Mesothelial cell of epicardium (in vitro differentiated cells): ENCODE measurements at places on chromosomes 13 and 19.

DNA sequence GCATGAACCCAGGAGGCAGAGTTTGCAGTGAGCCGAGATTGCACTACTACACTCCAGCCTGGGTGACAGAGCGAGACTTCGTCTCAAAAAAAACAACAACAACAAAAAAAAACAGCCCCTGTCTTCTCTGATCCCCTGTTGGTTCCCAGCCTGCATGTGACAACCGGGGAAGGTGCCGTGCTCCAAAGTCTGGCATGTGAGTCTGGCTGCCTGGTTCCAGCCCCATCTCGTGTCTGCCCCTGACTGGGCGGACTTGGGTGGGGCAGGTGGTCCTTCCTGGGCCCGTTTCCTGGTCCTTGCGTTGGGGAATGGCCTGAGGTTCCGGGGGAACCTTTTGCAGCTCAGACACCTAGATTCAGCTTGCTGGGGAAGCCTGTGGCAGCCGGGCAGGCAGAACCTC, 50.5 kb downstream of the DNM2 start:
- no peak for DNase-seq

GRCh38 chr13:30376426-30377311, 45.6 kb upstream of the UBE2L5 start:
- no peak for DNase-seq

GRCh38 chr13:62847520-62847919, 1431.9 kb upstream of the PCDH20 start:
- no peak for DNase-seq

DNA sequence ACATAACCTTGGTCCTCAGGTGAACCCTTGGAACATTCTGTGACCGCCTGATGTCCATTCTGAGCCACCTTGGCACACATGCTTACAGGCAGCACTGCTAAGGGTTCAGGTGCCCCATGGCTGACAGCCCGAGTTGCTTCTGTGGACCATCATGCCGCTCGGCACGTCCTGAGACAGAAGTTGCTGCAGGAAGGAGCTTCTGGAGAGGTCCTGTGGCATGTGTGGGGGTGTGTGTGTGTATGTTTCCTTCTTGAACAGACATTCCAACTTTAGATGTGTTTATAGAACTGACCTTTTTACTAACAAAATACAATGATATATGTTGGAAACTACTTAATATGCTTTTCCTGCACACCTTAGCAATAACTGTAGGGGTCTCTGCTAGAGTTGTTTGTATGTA, 4.8 kb upstream of the C1QTNF9 start:
- no peak for DNase-seq

- no peak for DNase-seq
These were observed 11.1 kb downstream of the PROZ start for GRCh38 chr13:113169277-113170272.

DNA sequence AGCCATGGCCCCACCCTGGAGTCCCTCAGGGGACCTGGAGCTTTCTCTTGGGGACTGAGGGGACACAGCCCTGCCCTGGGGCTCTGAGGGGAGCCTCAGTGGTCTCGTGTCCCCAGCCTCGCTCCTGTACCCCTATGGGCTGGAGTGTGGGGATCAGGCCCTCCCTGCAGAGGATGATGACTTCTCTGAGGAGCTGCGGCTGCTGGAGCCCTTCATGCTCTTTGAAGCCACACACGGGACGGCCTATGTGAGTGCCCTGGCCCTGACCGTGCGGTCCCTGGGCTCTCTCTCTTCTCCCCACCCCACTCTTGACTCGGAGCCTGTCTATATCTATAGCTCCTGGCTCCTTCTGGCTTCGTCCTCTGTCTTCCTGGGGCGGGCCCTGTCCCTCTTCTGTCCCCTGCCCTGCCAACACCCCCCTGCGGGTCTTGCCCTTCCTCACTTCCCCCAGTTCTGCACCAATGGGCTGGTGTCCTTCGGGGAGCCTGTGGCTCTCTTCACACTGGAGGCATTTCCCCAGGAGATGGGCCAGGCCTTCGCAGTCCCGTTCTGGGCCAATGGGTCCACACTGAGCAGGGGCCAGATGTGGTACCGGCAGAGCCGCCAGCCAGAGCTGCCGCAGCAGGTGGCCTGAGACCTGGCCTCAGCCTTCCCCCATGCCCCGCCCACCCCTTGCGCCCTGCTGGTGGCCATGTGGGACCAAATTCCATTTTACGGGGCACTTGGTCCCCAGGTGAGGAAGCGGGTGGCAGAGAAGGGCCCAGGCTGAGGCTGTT, 33.1 kb downstream of the HPN start:
- no peak for DNase-seq

DNA sequence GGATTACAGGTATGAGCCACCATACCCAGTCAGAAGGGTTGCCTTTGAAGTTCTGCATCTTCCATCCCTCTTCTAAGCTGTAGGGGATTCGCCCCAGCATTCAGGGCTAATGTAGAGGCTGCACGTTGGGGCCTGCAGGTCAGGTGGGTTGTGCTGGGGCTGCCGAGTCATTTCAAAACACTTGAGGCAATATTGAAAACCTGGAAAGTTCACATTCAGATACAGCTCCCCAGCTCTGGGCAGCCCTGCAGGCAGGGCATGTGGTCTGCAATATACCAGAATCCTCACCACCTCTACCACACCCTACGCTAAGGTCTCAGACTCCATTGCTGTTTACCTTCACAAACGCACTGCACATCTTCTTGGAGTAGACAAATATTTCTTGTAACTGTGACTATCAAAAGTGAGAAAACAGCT, 24.6 kb downstream of the CCNE1 start:
- no peak for DNase-seq

DNA sequence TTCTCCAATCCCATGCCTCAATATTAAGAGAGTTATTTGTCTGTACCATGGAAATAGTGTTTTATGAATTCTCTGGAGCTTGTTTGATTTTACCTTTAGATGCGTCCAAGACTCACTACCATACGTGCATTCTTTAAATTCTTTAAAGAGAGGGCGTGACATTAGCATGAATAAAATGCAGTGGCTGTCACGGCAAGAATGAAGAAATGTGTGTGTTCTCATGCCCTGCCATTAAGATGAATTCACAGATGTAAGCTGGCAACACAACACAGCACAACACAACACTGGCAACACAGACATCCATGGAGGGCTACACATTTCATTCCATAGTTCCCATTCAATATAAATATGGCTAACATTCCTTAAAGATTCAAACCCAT, 213.4 kb downstream of the ENOX1 start:
- DNase-seq, result no peak

GRCh38 chr13:73136776-73137175, 78.0 kb downstream of the KLF5 start:
- no peak for DNase-seq

GRCh38 chr19:16091546-16092475, 15.5 kb downstream of the TPM4 start:
- DNase-seq, result no peak

DNA sequence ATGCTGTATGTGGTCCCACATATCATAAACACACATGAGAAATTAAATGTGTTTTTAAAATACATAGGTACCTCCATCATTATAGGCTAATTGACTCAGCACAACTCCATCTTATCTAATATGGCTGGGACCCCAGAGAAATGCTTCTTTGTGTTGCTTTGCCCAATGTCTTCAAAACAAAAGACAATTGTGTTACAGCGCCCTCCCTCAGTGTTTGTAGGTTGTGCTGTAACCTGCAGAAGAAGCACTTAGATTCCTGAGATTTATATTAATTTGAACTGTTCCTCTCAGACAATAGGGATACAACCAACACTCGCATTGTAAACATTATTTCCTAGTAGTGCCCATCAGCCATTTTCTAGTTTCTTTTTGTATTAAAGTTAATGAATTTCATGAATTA, 303.4 kb downstream of the MZT1 start:
- no peak for DNase-seq

DNA sequence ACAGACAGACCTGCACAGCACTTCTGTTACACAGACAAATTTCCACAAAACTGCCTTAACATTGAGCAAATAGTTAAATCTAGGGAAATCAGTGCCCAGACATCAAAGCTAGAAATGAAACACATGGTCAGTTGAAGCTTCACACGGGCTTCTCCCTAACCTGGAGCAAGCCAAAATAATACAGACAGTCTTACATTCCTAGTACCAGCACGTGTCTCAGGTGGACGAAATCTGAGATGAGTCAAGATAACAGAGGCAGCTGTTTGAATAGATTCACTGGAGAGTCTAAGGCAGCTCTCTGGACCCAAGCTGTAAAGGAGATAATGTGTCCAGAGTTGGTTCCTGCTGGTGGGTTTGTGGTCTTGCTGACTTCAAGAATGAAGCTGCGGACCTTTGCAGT, 4.1 kb upstream of the ZNF699 start:
- no peak for DNase-seq

GRCh38 chr13:102172406-102172805, 229.4 kb downstream of the FGF14 start:
- no peak for DNase-seq

GRCh38 chr13:95955255-95955654, 97.9 kb downstream of the UGGT2 start:
- DNase-seq, result no peak

DNA sequence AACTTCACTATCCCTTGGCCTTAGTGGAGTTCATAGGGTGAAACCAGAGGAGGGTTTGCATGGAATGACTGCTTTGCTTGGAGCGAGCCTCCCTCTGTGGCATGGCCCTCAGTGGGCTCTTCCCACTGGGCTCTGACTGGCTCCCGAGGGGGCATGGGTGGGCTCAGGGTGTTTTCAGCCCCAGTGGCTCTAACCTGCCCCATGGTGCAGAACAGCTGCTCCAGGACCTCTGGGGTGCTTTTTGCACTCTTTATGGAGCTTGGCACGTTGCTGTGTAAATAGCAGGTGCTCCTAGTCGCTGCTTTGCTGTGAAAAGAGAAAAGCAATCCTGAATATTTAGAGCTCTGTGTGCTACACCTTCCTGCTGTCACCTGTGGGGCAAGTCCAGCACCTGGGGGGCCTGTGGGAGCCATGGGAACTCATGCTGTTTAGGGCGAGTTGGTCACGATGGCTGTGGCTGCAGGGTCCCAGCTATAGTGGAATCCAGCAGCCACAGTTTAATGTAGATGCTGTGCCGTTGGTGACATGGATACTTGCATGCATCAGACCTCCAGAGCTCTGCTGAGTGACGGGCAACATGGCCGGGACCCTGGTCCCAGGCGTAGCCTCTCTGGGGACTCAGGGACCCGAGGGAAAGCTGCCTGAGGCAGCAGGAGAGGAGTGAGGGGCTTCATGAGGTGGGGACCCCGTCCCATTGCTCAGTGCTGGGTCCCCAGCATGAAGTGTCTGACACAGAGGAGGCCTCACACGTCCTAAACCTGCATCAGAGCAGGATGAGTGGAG, 14.3 kb upstream of the MCF2L start:
- no peak for DNase-seq

- no peak for DNase-seq
These were observed 1019.0 kb downstream of the DIAPH3 start for GRCh38 chr13:59144700-59145099.

DNA sequence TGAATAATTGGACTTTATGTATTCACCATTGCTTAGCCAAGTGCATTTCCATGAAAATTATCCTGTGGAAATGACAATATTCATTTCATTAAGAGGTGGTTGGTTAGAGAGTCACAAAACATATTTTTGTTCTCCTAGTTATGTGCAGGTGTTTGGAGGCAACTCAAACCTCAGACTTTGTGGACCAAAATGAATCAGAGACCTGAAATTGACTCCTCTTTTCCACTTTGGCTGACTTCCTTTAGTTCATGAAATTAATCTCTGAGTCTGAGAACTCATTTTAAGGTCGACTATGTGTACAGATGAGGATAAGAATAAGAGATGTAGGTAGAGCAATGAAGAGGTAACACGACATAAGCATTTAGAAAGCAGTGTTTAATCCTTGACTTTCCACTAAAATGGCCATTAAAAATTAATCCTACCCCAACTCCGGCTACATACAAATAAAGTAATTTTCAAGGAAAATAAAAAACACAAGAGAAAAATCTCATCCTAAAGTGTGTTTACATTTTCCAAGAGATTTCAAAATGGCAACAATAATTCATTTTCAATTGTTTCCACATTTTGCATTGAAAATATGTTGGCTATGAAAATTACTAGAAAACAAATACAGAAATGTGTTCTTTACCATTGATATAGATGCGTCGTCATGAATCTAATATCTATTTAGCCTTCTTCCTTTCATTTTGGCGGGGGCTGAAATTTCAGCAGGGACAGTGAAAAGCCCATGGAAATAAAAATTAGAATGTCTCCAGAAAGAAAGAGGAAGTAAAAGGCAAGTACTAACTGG, 185.4 kb upstream of the CSNK1A1L start:
- DNase-seq, result no peak

GRCh38 chr13:87810920-87811344, 139.8 kb downstream of the SLITRK5 start:
- DNase-seq, result no peak

DNA sequence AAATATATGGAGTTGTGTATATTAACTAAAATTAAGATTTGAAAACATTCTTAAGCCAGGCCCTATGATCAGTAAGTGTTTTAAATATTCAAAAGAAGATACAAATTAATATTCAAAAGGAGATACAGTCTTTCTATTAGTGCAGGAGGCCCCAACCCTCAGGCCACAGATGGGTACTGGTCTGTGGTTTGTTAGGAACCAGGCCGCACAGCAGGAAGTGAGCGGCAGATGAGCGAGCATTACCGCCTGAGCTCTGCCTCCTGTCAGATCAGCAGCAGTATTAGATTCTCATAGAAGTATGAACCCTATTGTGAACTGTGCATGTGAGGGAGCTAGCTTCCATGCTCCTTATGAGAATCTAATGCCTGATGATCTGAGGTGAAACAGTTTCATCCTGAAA, 232.9 kb downstream of the FOXO1 start:
- no peak for DNase-seq

DNA sequence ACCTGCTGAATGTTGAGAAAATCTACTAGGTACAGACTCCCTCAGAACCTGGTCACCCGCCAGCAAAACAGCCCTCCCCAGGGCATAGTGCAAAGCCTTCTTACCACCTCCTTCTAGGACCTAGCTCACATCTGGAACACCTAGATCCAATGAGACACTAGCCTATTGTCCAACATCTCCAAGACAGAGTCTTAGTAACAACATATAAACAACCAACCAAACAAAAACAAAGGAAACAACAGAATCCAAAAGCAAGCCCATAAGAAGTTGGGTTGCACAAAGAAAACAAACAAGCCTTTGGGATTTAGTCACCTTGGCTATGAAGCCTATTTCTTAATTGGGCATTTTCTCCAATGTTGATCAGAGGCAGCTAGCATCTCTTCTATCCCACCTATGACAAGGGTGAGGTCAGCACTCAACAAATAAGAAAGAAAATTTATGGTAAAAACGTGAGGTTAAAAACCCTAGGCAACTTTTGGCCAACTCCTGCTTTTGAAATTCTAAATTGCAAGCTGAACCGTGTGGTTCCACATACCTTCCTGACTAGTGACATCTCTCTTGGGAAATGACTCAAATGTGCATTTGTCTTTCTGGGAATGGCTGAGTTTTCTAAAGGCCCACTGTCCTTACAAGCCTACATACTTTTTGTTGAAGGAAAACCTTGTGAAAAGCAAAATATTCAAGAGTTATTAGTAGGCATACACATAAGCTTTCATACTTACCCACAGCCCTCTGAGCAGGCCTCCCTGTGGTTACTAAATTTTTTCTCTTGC, 66.7 kb downstream of the FAM216B start:
- DNase-seq, result no peak
